ENCODE measurements at places on chromosomes 4 and X.

DNA sequence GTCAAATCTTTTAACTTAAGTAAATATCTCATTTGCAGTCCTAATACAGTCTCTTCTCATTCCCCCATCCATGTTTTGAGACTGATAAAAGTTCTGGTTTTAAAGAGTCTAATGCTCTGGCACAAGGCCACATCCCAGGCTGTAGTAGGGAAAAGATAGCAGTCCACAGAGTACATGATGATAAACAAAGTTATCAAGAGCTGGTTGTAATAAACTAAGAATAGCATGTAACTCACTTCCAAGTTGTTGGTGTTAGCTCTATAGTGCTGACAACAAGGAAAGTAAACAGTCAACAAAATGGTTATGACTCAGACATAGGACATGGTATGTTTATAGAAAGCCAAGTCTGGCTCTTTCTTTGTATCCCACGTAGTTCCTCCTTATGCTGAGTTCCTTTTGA lies 21.8 kb upstream of the AREG start:
- peak; percentile 52 for DNase-seq

DNA sequence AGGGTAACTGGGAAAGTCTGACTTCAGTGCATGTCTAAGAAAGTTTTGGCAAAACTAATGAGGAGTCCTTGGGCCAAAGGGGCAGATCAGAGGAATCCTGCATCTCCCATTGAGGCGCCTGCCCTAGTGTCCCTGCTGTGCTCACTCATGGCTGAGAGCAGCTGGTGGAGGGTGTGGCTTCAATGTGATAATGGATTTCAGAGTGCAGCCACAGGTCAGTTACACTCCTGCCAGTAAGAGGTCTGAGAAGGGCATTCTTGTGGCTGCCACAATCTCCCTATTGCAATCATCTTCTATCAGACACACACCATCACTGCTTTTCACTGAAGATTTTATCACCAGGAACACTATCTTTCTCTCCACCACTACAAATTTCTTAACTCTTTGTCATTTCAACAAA lies 457.1 kb downstream of the MID1IP1 start:
- DNase-seq = no peak

DNA sequence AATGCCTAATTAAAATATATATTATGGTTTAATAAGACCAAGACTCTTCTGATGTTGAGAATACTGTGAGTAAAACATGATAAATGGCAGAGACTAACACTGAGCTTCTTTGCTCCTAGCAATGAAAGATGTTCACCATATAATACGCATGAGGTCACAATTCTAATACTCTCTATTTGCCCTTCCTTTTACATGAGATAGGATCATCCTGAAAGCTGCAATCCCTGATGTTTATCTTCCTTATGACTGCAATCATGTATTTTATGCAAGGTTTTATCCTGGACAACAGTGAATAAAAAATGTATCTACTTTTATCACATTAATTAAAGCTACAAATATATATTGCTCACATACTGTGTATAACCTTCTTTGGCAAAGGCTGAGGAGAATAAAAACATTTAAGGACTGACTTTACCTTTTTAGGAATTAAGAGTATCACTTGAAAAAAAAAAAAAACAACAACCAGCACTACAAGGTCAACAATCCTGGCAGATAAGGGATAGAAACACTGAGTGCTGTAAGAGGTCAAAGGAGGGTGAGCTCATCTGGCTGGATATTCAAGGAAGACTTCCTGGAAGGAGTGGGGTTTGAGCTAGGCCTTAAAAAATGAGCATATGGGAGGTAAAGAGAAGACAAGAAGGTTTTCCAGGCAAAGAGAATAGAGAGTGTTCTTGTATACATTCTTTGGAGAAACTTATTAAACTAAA lies 99.9 kb downstream of the AREG start:
- DNase-seq = no peak

DNA sequence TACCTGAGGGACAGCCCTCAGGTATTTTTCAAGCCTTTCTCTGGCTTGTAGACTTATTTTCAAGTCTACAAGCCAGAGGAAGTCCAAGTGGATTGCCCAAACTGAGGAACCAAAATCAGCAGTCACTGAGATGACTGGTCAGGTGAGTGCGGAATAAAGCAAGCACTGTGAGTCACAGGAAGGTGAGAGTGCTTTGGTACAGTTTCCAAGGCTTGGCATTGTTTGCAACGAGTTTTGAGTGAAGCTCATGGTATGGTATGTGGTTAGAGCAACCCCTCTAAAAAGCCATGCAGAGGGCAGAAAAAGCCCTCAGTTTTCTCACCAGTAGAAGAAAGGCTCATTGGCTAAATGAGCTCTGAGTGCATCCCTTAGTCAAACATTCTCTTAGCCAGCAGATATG lies 112.8 kb upstream of the EOLA2 start:
- DNase-seq = no peak

DNA sequence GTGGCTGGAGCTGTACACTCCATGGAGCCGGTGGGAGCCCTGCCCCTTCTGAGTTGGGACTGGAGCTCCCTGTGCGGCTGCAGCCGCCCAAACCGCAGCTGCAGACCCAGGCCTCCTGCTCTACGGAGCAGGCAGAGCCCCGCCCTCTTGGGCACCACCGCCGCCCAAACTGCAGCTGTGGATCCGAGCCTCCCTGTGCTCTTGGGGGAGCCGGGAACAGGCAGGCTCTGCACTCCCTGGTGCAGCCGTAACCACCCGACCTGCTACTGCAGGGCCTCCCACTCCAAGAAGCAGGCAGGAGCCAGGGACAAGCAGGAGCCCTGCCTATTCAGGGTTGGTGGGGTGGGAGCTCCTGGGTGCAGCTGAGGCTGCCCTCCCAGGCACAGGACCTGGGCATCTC lies 237.5 kb upstream of the ATP6AP2 start:
- DNase-seq = no peak

DNA sequence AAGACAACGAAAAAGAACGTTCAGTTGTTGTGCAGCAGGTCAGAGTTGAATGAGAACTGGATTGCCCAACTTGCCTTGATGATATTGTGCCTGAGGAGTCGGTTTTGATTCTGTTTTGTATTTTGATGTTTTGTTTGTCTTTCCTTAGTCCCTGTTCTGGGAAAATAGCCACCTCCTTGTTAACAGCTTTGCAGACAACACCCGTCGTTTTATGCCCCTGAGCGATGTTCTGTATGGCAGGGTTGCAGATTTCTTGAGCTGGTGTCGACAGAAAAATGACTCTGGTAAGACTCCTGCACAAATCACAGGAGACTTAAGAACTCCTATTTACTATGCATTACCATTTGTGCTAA lies 4.5 kb downstream of the BST1 start:
- no peak for DNase-seq

DNA sequence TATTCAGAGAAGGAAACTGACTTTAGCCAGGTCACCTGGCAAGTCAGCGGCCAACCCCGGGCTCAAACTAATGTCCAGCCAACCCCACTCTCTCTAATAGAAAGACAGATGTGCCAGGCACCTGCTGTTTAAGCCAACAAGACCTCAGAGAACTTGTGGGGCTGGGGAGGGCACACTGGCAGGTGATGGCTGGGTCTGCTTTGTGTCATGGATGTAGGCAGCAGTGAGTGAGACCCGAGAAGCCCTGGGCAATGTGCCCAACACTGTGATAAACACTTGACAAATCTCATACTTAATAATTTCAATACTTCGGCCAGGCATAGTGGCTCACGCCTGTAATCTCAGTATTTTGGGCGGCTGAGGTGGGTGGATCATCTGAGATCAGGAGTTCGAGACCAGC lies 9.0 kb upstream of the CD99L2 start:
- DNase-seq = no peak

DNA sequence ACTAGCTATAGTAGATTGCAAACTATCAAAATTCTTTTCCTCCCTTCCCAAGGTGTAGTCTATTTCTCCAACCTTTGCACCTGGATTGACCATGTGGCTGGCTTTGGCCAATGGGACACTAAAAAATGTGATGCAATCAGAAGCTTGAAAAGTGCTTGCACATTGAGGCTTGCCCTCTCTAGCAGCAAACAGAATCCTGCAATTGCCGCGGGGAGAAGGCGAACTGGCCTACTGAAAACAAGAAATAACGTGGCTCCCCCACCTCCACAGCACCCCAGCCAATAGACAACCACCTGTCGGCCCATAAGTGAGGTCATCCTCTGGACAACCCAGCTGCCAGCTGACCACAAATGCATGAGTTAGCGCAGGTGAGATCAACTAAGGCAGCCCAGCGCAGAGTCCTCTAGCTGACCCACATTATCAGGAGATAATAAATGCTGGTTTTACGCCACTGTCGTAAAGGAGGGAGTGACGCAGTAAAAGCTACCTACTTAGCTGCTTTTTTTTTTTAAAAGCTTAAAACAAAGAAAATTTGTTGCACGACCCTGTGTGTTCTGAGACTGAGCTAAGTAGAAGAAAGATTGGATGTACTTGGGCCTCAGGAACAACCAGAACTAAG lies 95.2 kb downstream of the GK start:
- no peak for DNase-seq

DNA sequence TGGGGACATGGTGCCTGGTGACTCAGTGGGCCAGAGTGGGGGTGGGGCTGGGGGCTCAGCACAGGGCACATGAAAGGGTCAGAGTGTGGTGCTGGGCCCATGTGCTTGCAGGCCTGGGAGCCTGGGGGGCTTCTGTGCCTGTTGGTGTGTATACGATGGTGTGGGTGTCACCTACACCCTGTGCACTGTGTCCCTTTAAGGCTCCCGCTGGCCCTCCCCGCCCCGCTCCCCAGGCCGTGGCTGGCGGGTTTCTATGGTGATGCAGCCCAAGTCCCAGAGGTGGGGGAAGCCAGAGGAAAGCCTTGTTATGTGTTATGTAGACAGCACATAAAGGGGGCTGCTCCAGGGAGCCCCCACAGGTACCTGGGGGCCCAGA lies 5.5 kb downstream of the L1CAM start:
- DNase-seq = no peak

GRCh38 chr4:151860561-151861093 lies 99.8 kb upstream of the GATB start:
- DNase-seq = no peak

DNA sequence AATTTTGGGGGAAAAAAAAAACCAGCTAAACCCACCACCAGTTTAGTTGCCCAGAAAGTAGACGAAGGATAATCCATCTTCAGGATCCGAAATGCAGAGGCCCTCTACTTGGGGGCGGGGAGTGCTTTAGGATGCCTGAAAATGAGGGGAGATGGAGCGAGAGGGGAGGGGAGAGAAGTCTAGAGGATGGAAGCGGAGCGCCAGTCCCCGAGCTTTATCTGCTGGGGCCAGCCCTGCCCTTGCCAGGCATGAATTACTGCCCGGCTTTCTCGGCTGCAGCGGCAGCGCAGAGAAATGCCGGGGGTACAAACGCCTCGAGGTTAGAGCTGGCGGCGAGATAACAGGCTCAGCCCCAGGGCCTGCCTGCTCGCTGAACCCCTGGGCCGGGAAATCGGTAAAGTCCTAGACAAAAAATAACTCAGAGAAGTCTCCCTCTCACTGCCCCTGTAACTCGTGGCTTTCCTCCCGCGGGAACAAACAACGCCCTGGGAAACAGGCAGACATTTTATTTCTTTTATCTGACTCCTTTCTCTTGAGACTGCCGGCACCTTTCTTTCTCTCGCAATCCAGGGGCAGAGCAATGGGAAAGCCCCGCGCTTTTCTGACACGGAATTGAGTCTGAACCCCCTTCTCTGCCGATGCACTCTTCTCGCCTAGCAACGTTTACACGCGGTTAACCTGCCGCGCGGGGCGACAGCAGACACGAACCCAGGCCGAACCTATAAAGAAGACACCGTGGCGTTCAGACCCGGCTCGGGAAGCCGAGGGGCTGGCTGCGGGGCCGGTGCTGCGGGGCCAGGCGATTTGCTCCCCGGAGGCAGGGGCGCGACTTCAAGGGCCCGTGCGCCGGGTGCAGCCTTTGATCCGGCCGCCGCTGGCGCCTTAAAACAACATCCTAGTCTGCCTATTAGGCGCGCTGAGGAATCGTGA lies 3.1 kb upstream of the MSX1 start:
- no peak for DNase-seq

DNA sequence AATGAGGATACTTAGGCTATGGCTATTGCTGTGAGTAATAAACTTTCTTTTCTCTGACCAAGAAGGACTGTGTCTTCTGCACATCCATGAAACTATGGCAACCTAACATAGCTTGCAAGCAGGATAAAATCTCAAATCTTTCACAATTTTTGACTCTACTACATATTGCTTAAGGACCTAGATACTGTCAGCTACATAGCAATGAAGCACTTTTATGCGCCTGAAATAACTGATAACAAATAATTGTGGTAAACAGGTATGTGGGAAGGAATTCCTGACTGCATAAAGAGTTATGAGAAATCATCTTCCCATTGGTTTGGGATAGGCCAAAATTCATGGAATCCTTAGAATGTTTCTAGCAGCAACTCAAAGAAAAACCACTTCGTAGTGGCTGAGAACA lies 41.2 kb upstream of the PDGFC start:
- peak; percentile 87 for DNase-seq

- no peak for DNase-seq
Measured at GRCh38 chr4:83361416-83362103, 26.9 kb upstream of the HPSE start.

- peak; percentile 37 for DNase-seq
Measured at GRCh38 chr4:133493776-133494175, 344.7 kb downstream of the PCDH10 start.

DNA sequence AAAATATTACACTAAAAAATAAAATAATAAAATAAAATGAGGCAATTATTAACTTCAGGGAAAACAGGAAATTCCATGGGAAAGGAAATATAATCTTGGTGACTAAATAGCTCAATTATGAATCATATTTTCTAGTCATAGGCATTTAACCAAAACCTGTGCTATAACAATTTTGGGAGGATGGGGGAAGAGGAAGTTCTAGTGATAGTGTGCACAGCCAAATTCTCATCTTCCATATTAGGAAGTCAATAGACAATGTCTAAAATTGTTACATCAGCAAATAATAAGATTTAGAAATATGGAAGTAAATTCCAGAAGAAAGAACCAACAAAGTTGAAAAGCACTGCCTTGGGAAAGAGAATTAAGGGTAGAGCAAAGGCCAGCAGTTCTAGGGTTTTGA lies 2.8 kb downstream of the AWAT2 start:
- DNase-seq = peak; percentile 58

DNA sequence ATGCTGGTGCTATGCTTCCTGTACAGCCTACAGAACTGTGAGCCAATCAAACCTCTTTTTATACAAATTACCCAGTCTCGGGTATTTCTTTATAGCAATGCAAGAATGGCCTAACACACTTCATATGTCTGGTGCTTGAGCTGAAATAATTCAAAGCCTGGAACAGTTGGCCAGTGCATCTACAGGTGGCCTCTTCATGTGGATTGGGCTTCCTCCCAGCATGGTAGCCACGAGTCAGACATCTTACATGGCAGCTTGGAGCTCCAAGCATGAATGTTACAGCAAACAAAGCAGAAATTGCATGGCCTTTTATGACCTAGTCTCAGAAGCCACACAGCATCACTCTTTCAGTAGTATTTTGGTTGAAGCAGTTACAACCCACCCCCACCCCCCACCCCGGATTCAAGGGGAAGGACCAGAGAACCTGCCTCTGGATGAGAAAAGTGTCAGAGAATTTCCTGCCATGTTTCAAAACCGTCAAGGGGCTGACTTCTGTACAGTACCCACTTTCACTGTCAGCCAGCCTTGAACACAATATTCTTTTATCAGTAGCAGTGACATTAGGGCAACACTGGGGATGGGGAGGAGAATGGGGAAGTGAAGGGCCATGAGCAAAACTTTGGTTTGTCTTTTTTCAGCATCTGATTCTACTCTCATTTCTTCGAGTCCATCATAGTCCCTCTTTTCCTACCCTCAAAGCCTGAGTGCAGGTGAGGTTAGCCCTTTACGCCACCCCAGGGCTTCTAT lies 368.7 kb downstream of the BCOR start:
- no peak for DNase-seq

Data from EH (cell line).